T-helper 2 cell (primary cell): ENCODE measurements at places on chromosomes 2 and 18.
A peak's percentile ranks its signal among the peaks of the same experiment; 100 is the strongest.

- no peak for DNase-seq
Measured at GRCh38 chr2:138298120-138298814, 203.3 kb upstream of the SPOPL start.

- no peak for DNase-seq
Measured at GRCh38 chr2:227849906-227850305, 21.5 kb upstream of the DAW1 start.

GRCh38 chr18:46488471-46489213 is 168.4 kb downstream of the LOXHD1 start:
- no peak for DNase-seq

- no peak for DNase-seq
Measured at GRCh38 chr2:43389581-43390466, 163.4 kb upstream of the ZFP36L2 start.

GRCh38 chr2:230668184-230668938 is 44.3 kb upstream of the CAB39 start:
- no peak for DNase-seq

DNA sequence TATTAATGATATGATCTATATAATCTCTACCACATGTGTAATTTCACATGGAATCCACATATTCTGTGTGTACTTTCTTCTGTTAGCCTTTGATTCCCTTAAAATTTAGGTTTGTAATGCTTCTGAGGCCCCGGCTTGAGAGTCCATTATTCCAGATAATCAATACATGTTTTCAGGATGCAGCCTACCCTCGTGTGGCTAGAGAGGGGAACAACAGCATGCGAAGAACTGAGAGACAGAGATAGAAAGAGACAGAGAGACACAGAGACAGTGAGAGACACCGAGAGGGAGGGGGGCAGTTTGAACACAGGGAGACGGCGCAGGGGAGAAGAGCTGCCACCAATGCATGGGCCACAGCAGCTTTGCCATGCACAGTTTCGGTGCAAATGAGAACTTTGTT is 185.4 kb downstream of the SNTG2 start:
- DNase-seq, result no peak

DNA sequence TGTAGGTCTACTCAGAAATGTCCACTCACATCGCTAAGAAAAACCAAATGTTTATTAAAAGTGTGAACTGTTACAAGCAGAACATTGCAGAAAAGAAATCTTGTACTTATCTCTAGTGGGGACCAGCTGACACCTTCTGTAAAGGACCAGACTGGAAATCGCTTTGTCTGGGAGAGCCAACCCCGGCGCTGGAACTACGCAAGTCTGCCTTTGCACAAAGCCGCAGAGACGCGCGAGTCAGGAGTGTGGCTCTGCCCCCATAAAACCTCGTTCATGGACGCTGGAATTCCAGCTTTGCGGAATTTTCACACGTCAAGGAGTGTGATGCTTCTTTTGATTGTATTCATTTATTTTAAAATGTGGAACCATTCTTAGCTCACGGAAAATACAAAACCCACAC is 141.9 kb upstream of the SALL3 start:
- DNase-seq, result no peak

GRCh38 chr2:8568543-8569302 is 113.1 kb upstream of the ID2 start:
- DNase-seq, result no peak

DNA sequence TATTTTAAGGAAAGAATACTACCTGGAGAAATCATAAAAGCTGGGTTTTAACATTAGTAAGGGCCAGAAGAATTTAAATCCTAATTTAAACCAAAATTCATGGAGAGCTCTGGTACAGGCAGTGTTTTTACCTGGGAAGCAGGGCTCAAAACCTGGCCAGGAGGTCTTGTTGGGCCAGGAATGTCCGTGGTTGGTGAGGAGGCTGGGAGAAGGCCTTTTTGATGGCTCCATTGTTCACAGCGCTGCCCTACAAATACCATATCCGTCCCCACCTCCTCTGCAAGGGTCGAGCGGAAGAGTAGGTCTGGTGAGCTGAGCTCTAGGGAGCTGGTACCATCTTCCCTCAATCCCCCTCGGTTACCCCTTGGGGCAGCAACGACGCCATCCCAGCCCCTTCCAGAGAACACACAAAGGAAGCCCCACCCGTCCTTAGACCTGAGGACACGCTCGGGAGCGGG is 10.9 kb upstream of the HOXD1 start:
- DNase-seq, result no peak

- DNase-seq, result no peak
Measured at GRCh38 chr2:112727276-112728028, 6.6 kb downstream of the NT5DC4 start.

- DNase-seq, result no peak
Measured at GRCh38 chr2:148530350-148530749, 114.2 kb upstream of the EPC2 start.

- peak; percentile 16 for DNase-seq
Measured at GRCh38 chr2:26043862-26044696, 10.2 kb downstream of the RAB10 start.

DNA sequence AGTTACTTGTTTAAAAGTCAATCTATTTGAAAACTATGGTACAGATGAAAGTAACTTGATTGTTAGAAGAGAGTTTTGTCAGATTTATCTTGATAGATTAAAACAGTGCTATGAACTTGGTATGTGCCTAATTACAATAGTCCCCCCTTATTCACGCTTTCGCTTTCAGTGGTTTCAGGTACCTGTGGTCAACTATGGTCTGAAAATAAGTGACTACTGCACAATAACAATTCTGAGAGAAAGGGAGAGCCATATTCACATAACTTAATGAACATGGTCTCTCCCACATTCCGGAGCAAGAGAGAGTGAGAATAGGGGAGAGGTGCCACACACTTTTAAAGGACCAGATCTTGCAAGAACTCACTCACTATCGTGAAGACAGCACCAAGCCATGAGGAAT is 13.2 kb upstream of the MAP4K4 start:
- DNase-seq, result no peak

GRCh38 chr2:227819398-227819697 is 5.7 kb downstream of the CCL20 start:
- no peak for DNase-seq

DNA sequence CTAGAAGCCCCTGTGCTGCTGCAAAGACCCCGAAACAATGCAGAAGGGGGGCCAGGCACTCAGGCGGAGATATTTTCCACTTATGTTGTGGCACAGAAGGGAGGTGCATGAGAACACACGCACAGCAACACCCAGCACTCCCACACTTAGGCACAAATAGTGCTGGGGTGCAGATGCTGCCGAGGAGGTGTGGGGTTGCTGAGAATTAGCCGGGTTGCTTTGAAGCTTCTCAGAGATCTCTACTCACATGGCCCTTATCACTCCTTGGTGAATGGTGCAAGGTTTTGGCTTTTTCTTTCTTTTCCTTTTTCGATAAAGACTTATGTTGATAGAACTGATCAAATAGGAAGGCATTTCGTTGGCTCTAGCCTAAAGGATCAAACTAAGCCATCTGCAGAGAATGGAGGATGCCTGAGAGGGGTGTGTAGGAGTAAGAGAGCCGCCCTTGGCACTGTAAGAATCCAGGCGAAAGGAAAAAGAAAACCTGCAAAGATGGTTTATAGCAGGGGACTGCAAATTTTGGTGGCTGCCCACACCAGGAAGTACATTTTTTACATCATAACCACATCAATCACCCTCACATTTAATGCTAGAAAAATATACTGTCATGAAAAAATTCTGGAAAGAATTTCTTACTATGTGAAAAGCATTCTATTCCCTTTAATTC is 27.9 kb upstream of the FHL2 start:
- no peak for DNase-seq

DNA sequence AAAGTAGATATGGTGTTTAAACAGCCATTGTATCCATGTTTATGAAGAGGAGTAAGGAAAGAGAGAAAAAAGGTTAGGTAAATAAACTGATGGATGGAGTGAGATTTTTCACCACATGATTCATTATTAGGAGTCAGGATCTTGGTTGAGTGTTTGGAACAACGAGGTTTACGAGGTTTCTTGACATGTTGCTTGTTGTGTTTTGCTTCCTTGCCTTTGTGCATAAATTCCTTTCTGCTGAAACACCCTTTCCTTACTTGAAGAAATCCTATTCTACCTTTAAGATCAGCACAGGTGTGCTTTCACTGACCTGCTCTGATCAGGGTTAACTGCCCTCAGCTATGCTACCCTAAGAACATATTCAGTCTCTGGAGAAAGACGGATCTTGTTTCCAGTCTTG is 66.6 kb downstream of the EFEMP1 start:
- no peak for DNase-seq

GRCh38 chr2:173184031-173185004 is 108.7 kb downstream of the MAP3K20 start:
- DNase-seq, result no peak

GRCh38 chr2:222525811-222526210 is 101.5 kb downstream of the SGPP2 start:
- DNase-seq, result no peak

GRCh38 chr2:219109471-219109870 is 48.8 kb upstream of the IHH start:
- DNase-seq, result no peak

DNA sequence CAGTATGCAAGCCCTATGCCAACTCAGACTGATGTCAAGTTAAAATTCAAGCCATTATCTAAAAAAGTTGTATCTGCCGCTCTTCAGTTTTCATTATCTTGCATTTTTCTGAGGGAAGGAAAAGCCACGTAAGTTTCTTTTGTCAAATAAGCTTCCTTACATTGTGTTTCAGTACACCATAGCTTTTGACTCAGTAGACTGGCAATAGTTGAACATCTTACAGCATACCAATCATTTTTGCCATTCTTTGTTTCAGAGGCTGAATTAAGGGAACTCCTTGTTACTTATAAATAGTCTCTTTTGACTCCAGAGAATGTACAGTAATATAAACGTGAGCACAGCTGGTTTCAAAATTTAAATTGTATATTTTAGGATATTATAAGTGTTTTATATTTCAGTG is 120.6 kb downstream of the EHBP1 start:
- no peak for DNase-seq

DNA sequence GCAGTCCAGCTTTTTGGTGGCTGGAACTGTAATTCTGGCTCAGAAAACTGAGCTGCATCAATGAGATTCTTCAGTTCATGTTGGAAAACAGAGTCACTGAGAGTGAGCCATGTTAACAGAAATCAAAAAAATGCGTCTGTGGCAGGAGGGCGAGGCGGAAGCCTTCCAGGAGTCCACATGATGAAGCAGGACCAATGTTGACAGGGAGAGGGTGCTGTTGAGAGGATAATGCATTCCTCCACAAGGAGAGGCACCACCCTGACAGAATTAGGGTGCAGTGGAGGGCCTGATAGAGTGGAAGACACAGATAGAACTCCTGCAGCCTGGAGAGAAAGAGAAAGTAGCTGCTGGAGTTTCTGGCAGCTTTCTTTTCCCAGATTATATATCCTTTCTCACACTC is 111.5 kb downstream of the MGAT5 start:
- DNase-seq, result no peak

GRCh38 chr2:136214307-136215200 is 96.6 kb upstream of the CXCR4 start:
- DNase-seq, result no peak

DNA sequence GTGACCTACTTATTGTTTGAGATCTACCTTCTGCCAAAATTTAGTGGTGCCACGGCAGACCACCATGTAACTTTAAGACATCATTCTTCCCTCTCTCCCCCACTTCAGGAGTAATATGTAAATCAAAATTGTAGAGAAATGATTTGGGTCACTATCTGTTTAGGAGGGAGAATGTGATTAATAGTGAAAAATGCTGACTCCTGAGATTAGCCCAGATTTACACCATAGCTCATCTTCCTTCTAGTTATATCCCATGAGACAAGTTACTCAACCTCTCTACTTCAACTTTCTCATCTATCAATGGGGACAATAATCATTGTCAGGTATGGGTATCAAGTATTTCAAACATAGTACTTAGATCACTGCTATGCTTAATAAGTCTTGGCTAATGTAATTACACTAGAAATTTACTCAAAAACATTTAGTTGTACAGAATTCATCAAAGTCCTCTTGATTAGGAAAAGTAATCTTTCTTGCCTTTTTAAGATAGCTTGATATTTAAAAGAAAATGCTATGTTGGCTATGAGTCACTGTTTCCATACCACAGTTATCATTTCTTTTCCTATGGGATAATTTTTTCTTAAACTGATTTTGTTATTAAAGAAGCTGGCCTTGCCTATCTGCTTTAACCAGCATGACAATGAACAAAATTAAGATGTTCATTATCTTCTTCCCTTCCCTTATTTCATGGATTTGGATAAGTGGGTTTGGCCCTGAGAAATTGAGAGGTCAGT is 1038.9 kb upstream of the ZEB2 start:
- DNase-seq, result no peak

GRCh38 chr2:62404913-62405312 is 101.1 kb downstream of the TMEM17 start:
- DNase-seq, result no peak

DNA sequence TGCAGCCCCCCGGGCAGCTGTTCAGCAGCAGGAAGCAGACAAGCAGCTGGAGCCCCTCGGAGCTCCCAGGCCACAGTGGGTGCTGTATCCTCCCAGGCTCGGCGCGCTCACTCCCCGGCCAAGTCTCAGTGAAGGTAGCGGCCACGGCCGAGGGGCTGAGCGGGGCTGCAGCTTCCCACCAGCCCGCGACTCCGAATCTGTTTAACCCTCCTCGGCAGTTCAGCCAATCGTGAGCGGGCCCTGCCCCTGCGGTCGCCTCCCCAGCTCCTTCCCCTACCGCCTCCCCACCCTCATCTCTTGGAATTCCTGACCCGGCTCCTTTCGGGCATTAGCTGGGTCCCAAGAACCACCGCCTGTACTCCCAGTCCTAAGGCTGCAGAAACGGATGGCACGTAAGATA is at the start of gene RESP18:
RESP18 (minus strand) TSS at position 203 of the 400 bp plus-strand sequence.
- DNase-seq, result no peak

DNA sequence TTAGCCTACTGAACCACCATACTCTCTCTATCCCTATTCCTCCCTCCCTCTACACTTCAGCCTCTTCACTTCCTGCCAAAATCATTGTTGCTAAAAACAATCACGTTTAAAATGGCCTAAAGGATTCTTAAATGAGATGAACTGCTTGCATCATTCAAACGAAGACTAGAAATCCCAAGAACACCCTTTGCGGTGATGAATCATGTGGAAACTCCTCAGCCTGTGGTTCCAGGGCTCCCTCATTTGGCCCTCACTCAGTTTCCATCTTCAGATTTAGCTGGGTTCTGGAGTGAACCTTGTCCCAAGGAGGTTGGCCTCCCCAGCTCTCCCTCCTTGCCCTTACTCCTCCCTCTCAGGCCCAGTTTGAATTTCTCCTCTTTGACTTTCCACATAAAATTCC is 125.6 kb upstream of the CDC42EP3 start:
- DNase-seq, result no peak

DNA sequence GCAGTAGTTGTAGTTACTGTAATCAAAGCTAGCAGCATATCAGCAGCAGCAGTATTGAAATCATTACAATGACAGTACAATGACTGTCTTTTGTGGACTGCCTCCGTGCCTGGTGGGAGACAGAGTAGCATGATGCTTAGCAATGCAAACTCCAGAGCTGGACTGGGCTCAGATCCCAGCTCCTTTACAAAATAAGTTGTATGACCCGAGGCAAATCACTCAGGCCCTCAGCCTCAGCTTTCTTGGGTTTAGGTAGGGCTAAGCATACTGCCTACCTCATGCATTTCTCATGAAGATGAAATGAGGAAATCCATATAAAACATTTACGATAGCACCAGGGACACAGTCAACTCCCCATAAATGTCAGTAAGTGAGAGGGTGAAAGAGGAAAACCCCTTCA is 170.7 kb downstream of the TTC32 start:
- no peak for DNase-seq
